ENCODE measurements at places on chromosomes 1 and 21.
A peak's percentile ranks its signal among the peaks of the same experiment; 100 is the strongest.

GRCh38 chr1:111236806-111237205, 9.3 kb downstream of the CHI3L2 start:
- no peak for DNase-seq

GRCh38 chr1:180930687-180931086, 18.0 kb downstream of the KIAA1614 start:
- no peak for DNase-seq

DNA sequence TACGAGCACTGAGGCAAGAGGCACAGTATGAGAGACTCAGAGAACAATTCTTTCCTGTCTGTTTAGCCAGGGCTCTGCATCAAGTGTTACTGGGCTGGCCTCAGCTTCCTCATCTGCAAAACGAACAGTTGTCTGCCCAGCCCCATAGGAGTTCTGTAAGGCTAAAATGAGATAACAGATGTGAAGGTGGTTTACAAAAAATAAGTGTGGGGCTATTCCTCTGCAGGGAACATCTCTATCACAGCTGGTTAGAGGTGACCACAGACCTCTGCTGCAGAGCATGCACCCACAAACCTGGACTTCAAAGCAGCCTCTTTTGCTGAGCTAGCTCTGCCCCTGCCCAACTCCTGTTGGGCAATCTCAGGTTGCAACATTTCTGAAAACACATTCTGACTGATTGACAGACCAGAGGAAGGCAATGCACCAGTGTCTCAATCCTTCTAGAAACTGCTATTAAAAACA, 10.5 kb upstream of the OLIG1 start:
- DNase-seq: no peak

GRCh38 chr21:39670701-39671100, 58.0 kb downstream of the B3GALT5 start:
- DNase-seq: no peak

GRCh38 chr1:17112496-17113236, 6.6 kb downstream of the PADI2 start:
- no peak for DNase-seq

DNA sequence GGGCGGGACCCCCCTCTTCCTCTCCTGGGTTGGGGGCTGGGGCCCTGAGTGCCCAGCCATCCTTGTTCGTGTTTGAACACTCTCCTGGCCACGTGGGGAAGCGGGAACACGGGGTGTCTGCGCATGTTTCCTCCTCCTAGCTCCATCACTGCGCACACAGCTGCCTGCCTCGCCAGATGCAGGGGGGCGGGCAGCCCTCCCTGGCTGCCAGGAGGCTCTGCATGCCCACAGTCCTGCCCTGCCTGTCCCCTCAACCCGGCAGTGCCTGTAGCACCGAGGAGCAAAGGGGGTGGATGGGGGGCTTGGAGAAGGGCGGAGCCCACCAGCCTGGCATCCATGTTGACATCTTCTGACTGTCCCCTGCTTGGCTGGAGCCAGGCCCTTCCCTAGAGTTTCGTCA, 1.8 kb upstream of the SLC25A34 start:
- no peak for DNase-seq

DNA sequence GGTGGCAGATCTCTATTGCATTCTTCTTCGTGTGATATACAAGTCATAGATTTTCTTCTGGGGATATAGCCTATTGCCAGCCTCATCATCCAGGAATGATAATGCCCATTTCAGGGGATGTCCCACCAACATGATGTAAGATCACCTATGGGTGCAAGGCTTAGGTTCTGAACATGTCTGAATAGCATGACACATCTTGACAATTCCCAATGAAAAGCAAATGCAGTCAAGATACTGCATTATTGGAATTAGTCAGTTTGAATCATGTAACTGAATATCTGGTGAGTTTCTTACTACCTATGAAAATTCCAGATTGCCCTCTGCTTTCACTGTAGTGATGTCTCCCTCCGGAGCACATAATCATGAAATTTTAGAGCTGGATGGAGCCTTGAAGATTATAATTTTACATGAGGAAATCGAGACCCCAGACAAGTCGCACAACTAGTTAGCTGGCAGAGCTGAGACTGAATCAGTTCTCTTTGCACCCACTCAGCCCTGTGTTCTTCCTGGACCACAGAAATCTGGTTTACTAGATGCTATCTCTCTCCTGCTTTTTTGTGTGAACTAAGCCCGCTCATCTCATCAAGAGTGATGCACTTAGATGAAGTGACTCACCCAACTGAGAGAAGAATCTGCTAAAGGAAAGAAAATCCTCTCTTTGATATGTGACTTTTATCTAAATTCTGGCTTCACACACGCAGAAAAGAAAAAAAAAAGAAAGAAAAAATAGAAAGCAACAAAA, 65.0 kb downstream of the WDR64 start:
- no peak for DNase-seq

- no peak for DNase-seq
Measured at GRCh38 chr1:232629250-232630046, 485 bp downstream of the SIPA1L2 start.

DNA sequence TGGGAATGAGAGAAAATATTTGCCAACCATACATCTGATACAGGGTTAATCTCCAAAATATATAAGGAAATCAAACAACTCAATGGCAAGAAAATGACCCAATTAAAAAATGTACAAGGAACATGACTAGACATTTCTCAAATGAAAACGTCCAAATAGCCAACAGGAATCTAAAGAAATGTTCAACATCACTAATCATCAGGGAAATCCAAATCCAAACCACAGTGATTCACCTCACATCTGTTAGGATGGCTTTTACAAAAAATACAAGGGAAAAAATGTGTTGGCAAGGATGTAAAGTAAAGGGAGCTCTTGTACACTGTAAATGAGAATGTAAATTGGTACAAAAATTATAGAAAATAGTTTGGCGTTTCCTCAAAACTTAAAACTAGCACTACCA, 54.7 kb upstream of the ZRANB2 start:
- no peak for DNase-seq

DNA sequence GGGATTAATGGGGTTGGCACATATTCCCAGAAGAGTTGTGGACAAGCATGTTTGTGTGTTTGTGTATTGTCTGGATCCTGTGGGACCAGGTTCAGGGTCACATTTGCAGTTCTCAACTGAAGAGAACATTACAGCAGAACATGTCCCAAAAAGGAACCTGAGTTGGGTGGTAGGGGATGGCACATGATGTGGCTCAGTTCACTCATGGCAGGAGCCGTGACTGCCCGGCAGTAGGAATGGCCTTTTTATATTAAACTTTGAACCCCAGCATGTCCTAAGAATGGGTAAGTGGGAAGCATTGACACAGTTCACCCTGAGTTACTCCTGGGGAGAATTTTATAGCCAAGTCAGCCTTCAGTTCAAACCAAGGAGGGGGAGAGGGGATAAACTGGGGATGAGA, 41.3 kb downstream of the CXADR start:
- no peak for DNase-seq

DNA sequence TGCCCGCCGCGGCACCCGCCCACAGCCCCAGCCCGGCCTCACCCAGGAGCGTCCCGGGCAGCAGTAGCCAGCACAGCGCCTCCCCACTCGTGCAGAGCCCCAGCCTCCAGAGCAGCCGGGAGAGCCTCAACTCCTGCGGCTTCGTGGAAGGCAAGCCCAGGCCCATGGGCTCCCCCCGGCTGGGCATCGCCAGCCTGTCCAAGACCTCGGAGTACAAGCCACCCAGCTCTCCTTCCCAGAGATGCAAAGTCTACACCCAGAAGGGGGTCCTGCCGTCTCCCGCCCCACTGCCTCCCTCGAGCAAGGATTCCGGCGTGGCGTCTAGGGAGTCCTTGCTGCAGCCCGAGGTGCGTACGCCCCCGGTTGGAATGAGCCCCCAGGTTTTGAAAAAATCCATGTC, 531.2 kb downstream of the KIF26B start:
- DNase-seq: no peak

- peak; percentile 33 for DNase-seq
Measured at GRCh38 chr1:116506132-116507004, 64.5 kb downstream of the CD58 start.

DNA sequence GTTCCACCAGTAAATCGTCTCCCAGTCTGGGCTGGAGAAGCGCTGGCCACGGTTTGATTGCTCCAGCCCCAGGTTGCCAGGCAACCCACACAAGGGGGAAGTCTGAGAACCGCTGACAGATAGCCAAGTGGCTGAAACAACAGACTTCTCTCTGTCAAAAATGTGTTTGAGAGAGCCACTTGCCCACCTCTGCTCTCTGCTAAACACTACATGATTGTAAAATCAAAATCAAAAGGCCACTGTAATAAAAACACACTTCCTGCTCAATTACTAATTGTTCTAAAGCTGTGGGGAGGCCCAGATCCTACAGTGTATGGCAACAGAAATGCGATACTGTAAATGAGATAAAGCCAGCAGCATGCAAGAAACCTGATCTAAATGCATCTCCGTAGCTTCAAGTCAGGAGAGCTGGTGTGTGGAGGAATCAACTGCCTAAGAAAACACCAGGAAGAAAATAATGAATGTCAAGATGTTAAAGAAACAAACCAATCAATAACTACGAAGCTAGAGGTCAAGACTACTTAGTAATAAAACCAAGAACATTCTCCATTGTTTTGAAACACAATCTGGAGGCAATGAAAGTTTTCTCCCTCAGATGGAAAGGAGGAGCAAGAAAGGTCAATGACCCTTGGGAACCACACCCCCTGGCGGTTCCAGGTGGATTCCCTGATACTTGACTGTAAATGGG, 121.2 kb downstream of the SLC45A1 start:
- DNase-seq: peak; percentile 53

DNA sequence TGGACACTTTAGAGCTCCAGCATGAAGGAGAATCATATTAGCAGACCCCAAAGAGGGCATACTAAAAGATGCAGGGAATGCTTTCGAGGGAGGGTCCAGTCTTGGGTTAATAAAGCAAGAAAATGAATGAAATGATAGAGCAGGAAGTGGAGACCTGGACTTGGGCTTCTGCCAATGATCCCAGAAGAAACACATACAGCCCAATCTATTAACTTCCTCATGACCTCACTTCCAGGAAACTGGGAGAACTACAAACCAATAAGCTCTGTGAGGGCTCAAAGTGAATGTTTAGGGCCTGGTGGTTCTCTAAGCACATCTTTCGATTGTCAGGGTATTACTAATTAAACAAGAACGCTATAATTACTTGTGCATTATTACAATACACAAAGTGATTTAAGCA, 53.6 kb upstream of the SSX2IP start:
- DNase-seq: no peak

DNA sequence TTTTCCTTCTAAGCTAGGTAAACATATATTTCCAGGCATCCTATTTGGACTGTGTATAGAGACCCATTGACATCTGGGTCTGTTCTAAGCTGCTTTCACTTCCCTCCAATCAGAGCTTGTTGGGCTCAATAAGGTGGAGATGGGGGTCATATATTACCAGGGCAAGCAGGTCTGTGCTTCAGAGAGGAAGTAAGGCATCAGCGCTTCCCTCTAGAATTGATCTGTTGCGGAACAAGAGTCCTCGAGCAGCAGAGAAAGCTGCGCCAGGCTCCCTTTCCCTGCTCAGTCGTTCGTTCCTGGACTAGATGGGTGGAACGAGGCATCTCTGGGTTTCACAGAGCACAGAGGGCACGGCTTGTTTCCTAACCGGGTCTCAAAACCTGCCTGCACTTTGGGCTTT, 63.5 kb downstream of the DISC1 start:
- no peak for DNase-seq

DNA sequence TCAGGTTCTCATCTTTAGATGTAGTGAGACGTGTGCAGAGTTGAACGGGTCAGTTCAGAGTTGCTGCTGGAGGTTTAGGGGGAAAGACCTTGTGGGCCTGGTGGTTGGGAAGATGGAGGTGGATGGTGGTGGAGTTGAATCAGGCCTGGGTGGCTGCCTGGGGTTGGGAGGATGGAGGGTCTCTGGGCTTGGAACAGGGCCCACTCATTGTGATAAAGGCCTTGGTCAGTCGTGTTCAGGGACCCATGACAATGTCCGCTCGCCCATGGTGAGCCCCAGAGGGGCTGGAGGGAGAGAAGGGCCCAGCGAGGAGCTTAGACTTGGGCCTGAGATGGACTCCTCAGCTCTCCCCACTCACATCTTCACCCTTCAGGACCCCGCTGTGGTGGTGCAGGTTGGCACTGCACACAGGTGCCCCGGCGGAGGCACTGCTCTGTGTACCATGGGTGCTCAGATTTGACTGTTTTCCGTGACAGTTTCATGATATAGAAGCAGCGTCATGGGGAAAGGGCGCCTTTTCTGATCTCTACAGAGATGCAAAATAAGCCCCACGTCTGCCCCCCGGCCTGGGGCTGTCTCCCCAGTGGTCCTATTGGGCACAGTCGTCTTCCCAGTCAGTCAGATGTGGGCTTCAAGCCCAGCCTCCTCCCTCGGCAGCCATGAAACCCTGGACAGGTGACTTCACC, 39.2 kb downstream of the DISP3 start:
- DNase-seq: no peak

- DNase-seq: no peak
Measured at GRCh38 chr1:3668148-3668547, 15.8 kb downstream of the TP73 start.

GRCh38 chr1:214404571-214405213, 123.7 kb downstream of the SMYD2 start:
- peak; percentile 93 for DNase-seq

DNA sequence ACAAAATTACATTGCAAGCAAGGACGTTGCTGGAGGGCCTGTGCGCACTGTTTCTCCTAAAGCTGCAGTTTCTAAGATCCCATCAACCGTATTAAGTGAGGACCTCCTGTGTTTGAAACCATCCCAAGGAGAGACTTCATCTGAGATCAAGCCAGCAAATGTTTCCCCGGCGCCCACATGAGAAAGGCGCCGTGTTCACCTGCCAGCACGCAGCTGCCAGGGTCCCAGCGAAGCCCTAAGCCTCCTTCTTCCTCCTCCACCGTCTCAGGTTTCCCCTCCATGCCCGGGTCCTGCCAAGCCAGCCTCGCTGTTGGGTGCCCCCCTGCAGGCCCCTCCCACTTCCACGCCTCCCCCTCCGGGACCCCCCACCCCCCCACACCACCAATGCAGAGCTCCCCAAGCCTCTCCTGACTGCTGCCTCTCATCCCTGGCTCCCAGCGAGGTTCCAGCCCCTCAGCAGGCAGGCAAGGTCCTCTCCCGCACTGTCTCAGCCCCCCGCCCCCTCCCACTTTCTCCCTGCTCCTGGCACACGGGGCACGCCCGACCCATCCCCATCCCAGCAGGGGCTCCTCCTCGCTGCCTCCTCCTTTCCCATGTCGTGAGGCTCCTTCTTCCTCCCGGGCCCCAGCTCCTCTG, 8.6 kb upstream of the TFF1 start:
- no peak for DNase-seq

- no peak for DNase-seq
Measured at GRCh38 chr1:66685670-66686069, 66.6 kb upstream of the DYNLT5 start.
